KBM-7 (cell line): ENCODE measurements at places on chromosomes 5 and 9.
A peak's percentile ranks its signal among the peaks of the same experiment; 100 is the strongest.

- no peak for DNase-seq
These were observed 17.0 kb upstream of the RHOBTB3 start for GRCh38 chr5:95713960-95714710.

DNA sequence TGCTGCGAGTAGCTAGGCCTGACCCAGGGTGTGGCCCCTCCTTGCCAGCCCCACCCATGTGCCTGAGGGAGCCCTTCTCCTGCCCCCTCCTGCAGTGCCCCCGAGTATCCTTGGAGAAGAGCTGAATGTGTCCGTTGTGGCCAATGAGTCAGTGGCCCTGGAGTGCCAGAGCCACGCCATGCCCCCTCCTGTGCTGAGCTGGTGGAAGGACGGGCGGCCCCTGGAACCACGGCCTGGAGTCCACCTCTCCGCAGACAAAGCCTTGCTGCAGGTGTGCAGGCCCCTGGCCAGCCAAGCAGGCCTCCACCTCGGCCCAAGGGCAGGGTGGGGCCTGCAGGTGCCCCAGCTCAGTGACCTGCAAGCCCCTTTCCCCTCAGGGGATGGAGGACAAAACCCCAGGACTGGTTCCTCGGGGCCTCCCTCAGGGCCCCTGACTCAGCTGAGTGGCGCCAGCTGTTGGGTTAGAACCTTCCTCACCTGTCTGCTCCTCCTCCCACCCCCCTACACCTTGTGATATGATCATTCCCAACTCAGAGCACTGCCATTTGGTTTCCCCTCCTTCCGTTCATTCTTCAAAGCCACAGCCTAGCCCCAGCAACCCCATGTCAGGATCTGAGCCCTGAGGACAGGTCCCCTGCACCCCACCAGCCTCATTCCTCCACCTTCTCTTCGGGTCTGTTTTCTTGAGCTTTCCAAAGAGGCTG is 80.0 kb upstream of the ASS1 start:
- DNase-seq = no peak

GRCh38 chr5:126066836-126067235 is 356.4 kb upstream of the GRAMD2B start:
- peak; percentile 87 for DNase-seq

GRCh38 chr5:190366-191035 is 794 bp upstream of the LRRC14B start:
- DNase-seq = no peak

- no peak for DNase-seq
These were observed 4.6 kb downstream of the TSLP start for GRCh38 chr5:111076091-111076490.

DNA sequence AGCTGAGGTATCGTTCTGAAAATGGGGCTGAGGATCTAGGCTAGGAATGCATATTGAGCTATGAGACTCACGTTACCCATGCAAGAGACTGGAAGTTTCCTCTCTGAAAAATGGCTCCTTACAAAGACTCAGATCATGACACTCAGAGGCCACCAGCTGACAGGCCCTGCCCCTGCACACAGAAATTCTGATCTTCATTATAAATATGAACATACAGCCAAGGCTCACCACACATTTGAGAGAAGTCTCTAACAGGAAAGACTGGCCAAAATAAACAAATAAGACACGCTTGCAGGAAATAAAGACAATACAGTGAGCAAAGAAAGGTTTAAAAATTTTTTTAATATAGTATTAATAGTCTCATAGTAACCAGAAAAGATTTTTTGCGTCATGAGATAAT is 365.9 kb downstream of the NFIB start:
- no peak for DNase-seq

GRCh38 chr9:75866273-75866871 is 24.1 kb upstream of the PCSK5 start:
- peak; percentile 39 for DNase-seq

GRCh38 chr9:134637241-134637640 is 4.4 kb upstream of the COL5A1 start:
- DNase-seq = no peak

GRCh38 chr5:81908771-81909170 is 63.1 kb upstream of the ATG10 start:
- DNase-seq = no peak

DNA sequence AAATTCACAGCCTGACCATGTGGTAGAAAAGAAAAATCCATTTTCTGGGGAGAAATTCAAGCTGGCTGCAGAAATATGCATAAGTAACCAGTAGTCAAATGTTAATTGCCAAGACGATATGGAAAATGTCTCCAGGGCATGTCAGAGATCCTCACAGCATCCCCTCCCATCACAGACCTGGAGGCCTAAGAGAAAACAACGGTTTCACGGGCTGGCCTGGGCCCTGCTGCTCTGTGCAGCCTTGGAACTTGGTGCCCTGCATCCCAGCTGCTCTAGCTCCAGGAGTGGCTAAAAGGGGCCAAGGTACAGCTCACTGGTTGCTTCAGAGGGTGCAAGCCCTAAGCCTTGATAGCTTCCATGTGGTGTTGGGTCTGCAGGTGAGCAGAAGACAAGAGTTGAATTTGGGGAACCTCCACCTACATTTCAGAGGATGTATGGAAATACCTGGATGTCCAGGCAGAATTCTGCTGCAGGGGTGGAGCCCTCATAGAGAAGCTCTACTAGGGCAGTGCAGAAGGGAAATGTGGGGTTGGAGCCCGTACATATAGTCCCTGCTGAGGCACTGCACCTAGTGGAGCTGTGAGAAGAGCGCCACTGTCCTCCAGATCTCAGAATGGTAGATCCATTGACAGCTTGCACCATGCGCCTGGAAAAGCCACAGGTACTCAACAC is 49.7 kb downstream of the PTBP3 start:
- no peak for DNase-seq

- no peak for DNase-seq
These were observed 599.9 kb downstream of the CSNK1G3 start for GRCh38 chr5:124111886-124112285.

GRCh38 chr5:125298258-125298657 is 551.8 kb upstream of the ZNF608 start:
- no peak for DNase-seq

DNA sequence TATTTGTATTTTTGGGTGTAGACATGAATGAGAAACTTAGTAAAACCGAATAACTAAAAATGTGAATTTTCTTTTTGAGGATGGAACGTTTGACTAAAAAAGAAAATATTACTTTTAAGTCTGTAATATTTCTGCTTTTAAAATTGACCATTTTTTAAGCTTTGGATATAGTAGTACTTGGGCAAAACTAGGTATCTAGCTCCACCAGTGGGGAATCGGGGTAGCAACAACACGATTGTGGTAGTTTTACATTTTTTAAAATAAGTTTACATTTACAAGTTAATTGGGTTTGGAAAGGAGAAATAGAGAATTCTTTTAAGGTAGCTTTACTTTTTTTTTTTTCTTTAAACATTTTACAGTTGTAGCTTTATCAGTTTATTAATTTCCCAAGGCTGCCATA is 154.4 kb downstream of the MAN2A1 start:
- DNase-seq = no peak

DNA sequence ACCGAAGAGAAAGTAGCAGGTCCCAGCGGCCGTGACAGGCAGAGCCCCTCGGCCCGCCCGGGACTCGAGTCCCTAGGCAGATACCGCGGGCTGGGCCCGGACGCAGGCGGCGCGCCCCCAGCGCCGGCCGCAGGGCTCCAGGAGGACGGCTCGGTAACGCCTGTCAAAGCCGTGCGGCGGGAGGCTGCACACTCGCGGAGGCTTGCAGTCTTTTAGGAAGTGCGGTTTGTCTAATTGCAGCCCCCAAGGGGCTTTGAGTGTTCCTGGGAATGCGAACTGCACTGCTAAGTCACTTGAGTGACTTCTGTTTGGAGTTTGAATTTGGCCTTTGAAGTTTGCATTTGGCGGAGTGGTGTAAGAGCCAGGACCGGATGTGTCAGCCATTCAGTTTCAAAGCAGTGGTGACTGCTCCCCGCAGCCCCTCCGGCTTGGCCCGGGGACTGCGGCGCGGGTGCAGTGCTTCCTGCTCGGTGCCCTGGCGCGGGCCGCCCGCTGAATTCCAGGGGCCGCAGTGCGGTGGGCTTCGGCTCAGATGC is 1.3 kb downstream of the MAP3K1 start:
- DNase-seq = peak; percentile 88

DNA sequence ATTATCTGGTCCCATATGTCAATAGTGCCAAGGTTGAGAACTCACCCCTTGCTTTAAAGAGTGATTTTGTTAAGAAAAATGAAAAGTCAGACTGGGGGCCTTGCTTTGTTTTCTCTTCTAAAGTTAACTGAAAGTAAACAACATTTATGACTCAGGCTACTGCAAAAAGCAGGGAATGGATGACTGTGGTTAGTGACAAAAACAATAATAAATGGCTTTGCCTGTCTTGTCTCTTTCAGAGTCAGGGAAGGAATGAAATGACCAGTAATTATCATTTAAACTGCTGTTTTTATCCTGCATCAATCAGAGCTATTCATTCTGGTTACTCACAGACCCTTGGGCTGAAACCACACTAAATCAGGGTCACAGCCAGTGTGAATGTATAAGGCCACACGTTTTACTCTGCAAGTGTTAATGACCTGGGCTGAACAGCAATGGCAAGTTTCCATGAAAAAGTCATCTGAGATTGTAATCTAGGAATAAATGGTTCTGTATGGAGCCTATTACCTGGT is 112.2 kb downstream of the ZNF608 start:
- DNase-seq = no peak

GRCh38 chr9:121285835-121286687 is 18.1 kb downstream of the GSN start:
- peak; percentile 90 for DNase-seq

- no peak for DNase-seq
These were observed 95.4 kb upstream of the NR5A1 start for GRCh38 chr9:124602632-124603031.

- no peak for DNase-seq
These were observed 320.1 kb downstream of the MTRR start for GRCh38 chr5:8188874-8189565.

GRCh38 chr5:115602591-115603125 is 379 bp upstream of the TICAM2 start:
- DNase-seq = no peak

- DNase-seq = peak; percentile 80
These were observed 12.8 kb downstream of the OR1J1 start for GRCh38 chr9:122464633-122465567.

- DNase-seq = no peak
These were observed 74.3 kb downstream of the NDFIP1 start for GRCh38 chr5:142182840-142183239.

- DNase-seq = no peak
These were observed 14.8 kb downstream of the C5orf15 start for GRCh38 chr5:133953568-133954145.

- no peak for DNase-seq
These were observed 168.2 kb downstream of the ZDHHC21 start for GRCh38 chr9:14524873-14525515.

GRCh38 chr5:68641211-68641610 is 425.7 kb downstream of the PIK3R1 start:
- DNase-seq = no peak

DNA sequence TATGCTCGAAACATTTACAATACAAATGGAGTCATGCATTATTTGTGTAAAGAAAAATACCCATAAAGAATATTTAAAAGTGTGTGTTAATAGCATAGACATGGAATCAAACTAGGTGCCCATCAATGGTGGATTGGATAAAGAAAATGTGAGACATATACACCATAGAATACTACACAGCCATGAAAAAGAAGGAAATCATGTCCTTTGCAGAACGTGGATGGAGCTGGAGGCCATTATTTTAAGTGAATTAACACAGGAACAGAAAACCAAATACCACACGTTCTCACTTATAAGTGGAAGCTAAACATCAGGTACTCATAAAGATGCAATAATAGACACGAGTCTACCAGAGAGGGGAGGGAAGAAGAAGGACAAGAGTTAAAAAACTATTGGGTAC is 22.8 kb downstream of the SMIM23 start:
- DNase-seq = no peak

- no peak for DNase-seq
These were observed 580.8 kb downstream of the ACTL7B start for GRCh38 chr9:108274971-108275370.

DNA sequence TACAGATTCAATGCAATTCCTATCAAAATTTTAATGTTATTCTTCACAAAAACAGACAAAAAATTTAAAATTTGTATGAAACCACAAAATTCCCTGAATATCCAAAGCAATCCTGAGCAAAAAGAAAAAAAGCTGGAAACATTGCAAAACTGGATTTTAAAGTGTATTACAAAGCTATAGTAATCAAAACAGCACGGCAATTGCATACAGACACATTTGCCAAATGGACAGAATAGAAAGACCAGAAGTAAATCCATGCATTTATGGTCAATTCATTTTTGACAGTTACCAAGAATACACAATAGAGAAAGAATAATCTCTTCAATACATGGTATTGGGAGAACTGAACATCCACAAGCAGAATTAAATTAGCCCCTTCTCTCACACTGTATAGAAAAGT is 110.5 kb downstream of the TMEM232 start:
- DNase-seq = no peak

DNA sequence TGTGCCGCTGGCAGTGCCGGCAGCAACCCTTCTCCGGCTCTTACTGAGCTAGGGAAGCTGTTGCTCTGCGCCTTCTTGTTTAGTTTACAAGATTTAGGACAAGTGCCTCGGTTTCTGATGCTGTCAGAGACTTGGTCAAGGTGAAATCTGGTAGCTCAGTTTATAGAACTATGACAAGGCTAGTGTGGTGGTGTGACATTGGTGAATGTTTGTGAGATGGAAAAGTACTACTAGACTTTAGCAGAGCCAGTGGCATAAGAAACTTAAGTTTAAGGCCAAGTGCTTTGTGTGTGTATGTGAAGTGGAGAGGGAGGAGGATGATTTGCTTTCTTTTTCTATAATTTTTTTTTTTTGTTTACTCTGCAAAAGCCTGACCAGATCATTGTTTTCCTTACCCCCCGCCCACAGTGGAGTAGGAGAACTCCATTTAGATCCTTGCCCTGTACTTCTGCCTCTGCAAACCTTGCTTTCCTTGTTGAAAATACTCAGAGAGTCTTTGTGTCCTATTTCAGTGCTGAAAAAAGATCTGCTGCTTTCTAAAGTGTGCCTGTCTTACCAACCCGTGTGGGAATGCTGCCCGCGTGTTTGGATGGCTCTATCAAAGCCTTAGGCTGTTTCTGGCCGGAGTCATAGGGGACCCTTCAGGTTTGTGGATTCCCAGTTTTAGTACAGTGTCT is 75.9 kb downstream of the TRIO start:
- DNase-seq = no peak

DNA sequence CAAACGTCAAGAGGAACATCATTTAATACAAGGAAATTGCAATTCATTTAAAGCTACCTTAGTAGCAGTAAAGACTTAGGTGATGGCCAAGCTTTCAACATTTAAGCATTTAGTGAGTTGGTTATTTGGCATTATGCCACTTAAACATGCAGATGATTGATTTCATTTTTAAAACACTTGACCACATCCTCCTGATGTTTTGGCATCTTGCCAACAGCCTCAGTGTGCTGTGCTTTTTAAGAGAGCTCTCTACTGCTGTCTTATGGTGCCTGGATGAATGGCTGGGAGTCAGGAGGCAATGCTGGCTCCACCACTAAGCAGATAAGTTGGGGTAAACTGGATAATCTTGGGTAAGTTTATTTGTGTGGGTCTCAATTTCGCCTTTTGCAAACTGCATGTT is 364.5 kb downstream of the MAN2A1 start:
- DNase-seq = peak; percentile 83
